Cortex of kidney (tissue), 1 donor: ENCODE measurements at places on chromosomes 7 and 10.

GRCh38 chr10:8349610-8350249 is 295.2 kb downstream of the GATA3 start:
- no peak for DNase-seq

GRCh38 chr10:86267286-86268195 is 99.1 kb downstream of the GRID1 start:
- DNase-seq, result no peak

- DNase-seq, result no peak
Observed at GRCh38 chr10:43196131-43196980, 58.1 kb downstream of the CSGALNACT2 start.

DNA sequence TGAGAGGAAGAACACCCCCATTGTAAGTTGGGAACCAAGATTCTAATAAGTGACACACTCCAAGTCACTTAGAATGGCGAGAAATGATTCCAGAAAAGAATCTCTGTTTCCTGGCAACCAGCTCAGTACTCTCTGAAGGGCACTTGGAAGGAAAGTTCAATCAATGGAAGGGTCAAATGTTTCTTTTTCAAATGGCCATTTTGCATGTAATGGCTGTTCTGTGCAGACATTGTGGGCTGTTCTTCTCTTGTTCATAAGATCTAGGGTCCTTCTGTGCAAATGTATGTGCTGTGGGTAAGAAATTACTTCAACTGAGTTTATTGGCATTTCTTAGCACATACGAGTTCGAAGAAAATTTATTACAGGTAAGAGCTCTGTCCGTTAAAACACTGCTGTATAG is 145.3 kb downstream of the EVX1 start:
- DNase-seq, result no peak

- no peak for DNase-seq
Observed at GRCh38 chr7:92904244-92905131, 68.1 kb upstream of the CDK6 start.

DNA sequence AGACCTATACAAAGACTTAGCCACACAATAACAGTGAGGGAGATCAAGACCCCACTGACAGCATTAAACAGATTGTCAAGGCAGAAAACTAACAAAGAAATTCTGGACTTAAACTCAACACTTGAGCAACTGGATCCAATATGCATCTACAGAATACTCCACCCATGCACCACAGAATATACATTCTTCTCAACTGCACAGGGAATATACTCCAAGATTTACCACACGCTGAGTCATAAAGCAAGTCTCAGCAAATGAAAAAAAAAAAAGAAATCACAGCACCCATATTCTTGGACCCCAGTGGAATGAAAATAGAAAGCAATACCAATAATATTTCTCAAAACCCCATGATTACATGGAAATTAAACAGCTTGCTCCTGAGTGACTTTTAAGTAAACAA is 680.2 kb downstream of the PCDH15 start:
- no peak for DNase-seq

DNA sequence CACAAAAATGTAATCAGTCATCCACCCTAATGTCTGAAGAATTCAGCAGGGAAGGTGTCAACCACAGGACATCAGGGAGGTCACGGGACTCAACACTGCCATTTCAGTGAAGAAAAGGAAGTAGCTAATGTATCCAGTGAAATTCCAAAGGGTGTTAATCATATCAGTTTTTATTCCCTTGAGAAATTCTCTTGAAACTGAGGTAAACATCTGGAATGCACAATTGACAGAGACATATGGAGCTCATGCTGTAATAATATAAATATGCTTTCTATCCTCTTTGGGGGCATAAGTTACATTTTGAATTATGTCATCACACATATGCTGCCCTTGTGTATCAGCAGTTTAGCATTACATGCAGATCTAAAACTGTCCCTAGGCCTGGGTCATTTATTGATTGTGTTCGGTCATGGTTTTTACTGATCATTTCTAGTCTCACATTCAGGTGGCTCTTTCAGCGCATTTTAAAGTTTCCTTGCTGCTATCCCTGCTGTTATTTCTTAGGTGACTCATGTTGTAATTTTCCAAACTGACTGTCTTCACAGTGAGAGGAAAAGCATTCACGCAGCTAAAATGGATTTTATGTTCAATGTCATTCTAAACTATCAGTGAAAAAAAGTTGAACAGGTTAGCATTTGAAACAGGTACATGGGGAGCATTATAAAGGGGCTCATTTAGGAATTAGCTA is 273.9 kb downstream of the TSPAN12 start:
- DNase-seq, result no peak

DNA sequence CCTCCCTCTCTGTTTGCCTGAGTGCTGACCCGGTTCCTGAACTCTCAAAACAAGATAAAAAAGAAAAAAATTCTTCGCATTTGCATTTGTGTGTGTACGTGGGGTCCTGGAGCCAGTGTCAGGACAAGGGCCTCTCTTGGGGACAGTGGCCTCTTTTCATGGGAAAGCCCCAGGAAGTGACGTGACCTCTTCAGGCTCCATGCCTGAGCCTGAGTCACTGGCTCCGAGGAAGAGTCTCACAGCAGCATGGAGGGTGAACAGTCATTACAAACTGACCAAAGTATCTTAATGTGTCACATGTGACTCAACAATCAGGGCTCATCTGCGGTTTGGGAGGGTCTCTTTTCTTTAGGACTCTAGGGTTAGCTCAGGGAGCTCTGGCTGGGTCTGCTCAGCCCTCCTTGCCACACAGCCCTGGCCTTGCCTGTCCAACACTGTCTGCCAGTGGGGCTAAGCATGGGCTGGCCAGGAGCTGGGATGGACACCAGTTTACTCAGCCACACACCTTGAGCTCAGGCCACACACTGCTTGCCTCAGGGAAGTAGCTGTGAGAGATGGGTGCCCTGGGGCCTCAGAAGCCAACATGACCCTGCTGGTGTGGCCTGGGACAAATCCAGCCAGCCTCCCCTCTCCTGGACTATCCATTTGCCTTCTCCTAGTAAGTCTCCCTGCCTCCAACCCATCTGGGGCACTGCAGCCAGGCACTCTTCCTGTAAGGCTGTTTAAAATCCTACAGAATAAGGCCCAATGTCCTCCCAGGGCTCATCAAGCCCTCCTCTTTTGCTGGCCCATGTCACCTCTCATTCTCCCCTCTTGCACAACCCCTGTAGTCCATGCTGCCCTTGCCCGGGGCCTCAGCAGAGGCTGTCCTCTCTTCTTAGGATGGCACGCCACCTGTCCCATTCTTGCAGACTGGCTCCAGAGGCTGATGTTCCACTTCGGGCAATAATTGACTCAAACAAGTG is 10.5 kb downstream of the TMEM273 start:
- no peak for DNase-seq

- no peak for DNase-seq
Observed at GRCh38 chr10:12214763-12215218, 18.8 kb downstream of the CDC123 start.

DNA sequence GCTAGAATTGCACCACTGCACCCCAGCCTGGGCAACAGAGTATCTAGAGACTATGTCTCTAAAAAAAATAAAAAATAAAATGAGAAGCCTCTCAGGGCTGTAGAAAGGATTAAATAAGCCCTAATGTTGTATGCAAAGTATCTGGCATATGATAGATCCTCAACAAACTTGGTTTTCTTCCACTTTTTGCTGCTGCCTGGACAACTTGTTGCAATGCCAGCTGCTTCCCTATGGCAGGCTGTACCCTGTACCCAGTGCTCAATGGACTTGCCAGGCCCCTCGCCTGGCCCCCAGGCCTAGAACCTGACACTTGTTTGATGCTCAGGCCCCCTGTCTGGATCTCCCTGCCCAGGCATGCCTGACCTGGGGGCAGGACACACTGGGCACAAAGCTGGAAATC is 28.5 kb upstream of the CDH23 start:
- no peak for DNase-seq

DNA sequence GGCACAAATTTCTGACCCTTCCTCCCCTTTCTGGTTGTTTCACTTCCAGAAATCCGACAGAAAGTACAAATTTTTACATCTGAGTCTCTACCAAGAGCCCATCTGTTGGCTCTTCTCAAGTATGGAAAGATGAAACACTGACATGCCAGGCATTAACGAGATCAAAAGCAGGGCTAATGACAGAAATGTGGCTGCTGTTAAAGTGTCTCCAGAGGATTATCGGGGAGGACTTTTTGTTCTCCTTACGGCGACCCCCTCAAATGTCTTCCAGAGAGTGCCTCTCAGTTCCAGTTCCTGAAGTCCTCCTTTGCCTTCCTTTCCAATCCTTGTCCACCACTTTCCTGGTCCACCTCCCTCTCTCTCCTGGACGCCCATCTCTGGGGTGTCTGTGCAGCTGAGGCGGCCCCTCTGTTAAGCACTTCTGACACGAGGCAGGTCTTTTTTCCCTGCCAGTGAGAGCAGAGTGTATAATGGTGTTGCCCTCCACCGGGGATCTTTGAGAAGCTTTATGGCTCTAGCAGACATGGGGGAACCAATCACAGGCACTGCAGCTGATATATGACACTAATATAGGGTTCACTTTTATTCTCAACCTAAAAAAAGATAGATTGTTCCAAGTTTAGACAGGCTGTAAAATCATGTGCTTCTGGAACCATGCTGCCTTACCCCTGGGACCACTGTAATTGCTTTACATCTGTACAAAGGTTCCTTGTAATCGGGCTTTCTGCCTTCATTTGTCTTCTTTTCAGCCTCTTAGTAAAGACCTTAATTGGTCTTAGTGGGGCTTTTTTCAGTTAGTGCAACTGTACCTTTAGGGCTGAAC is 757.1 kb downstream of the AUTS2 start:
- DNase-seq, result no peak

GRCh38 chr10:29861811-29862505 is 197.4 kb downstream of the JCAD start:
- DNase-seq, result no peak

GRCh38 chr10:128922172-128922571 is 544.9 kb upstream of the MGMT start:
- DNase-seq, result no peak

DNA sequence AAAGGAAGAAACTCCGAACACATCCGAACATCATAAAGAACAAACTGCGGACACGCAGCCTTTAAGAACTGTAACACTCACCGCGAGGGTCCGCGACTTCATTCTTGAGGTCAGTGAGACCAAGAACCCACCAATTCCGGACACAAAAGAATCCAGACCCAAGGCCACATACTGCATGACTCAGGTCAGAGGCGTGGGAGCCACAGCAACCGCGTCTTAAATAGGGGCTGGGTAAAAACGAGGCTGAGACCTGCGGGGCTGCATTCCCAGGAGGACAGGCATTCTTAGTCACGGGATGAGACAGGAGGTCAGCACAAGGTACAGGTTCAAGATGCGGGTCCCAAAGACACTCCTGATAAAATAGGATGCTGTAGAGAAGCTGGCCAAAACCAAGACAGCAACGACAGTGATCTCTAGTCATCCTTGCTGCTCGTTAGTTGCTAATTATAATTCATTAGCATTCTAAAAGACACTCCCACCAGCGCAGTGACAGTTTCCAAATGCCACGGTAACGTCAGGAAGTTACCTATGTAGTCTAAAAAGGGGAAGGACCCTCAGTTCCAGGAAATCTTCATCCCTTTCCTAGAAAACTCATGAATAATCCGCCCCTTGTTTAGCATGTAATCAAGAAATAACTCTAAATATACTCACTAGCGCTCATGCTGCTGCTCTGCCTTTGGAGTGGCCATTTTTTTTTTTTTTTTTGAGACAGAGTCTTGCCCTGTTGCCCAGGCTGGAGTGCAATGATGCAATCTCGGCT is 19.3 kb downstream of the AP5Z1 start:
- DNase-seq, result no peak

DNA sequence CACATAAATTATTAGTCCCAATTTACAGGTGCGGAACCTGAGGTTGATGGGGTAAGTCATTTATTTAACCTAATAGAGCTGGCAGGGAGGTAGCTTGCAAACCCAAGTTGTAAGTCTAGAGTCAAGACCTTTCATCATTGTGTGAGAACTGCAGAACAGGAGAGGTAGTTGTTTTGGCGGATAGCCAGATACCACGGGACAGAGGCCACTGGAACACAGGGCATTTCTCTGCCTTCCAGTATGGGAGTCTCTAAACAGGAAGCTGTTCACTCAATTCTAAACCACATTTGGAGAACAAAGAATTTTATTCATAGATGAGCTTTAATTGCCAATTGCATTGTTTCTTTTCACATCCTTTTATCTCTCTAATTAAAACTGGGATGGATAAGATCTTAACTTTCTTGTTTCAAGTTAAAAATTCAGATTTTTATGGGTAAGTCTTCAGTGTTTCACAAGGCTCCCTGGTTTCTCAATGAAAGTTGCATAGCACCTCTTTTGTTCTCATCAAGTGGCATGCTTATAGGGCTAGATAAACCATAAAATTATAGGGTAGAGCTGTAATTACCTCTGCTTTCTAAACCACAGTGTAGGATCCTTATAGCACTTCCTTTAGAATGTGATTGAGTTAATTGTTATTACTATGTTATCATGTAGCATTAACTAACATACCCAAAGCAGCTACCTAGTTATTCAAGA is 489.0 kb downstream of the GATA3 start:
- no peak for DNase-seq

- DNase-seq, result no peak
Observed at GRCh38 chr10:124917428-124918190, 24.3 kb upstream of the ZRANB1 start.

- DNase-seq, result no peak
Observed at GRCh38 chr7:127245002-127245401, 7.7 kb downstream of the GRM8 start.

- DNase-seq, result no peak
Observed at GRCh38 chr10:103443475-103444185, 8.5 kb downstream of the CALHM2 start.

- no peak for DNase-seq
Observed at GRCh38 chr7:55474944-55475854, 97.1 kb downstream of the VOPP1 start.

DNA sequence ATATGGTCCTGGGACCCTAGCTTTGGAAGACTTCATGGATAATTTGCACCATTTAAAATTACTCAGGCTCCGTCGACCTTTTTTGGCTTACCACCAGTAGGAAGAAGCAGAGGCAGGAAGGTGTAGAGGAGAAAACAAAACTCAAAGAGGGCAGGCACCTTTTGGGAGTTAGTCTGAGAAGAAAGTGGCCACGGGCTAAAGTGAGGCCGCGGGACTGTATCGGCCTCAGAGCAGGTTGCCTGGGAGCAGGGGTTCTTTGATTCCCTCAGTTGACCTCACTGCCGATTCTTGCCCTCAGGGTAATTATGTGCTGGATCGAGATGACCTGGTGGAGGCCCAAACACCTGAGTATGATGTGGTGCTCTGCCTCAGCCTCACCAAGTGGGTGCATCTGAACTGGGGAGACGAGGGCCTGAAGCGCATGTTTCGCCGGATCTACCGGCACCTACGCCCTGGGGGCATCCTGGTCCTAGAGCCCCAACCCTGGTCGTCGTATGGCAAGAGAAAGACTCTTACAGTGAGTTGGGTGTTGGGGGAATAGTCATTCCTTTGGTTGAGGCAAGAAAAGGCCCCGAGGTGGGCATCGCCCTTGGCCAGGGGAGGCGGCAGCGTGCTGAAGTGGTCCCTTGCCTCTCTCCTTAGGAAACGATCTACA is 3.1 kb downstream of the MEPCE start:
- no peak for DNase-seq

DNA sequence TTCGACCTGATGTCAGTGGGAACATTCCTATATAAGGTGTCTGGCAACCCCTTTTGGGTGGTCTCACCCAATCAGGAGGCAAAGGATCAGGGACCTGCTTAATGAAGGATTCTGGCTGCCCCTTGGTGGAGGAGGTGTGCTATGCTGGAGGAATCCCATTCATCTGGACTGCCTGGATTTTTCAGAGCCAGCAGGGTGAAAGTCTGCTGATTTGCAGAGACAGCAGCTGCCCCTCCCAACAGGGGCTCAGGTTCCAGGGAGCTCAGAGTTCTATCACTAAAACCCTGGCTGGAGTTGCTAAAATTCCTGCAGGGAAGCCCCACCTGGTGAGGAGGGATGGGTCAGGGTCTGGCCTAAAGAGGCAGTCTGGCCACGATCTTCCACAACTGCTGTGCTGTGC is 398.5 kb upstream of the CNTNAP2 start:
- DNase-seq, result no peak
